ENCODE measurements at places on chromosomes 12 and 14.

DNA sequence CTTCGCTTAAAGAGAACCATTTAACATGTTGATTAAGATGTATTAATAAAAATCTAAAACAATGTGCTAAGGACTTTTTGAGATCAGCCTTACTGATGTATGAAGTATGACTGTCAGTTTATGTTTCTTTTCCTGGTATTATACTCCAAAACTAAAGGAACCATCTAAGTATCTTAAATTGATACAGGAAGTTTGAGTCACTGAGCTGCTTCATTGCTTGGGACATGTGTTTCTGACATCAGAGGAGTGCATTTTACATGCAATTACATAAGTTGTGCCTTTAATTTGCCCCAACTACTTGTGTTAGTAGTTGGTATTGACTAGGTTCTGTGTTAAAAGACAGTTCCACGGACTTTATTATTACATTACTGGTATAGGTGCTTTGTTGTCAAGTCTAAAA, 50.9 kb downstream of the PROX2 start:
- DNase-seq = no peak

GRCh38 chr12:123843912-123844748, 82.0 kb downstream of the DNAH10 start:
- no peak for DNase-seq

GRCh38 chr12:8676651-8677050, 14.0 kb upstream of the MFAP5 start:
- no peak for DNase-seq

GRCh38 chr14:21023817-21024584, 860 bp downstream of the NDRG2 start:
- peak; percentile 74 for DNase-seq

- DNase-seq = no peak
Observed at GRCh38 chr12:132308853-132309595, 20.4 kb downstream of the GALNT9 start.

DNA sequence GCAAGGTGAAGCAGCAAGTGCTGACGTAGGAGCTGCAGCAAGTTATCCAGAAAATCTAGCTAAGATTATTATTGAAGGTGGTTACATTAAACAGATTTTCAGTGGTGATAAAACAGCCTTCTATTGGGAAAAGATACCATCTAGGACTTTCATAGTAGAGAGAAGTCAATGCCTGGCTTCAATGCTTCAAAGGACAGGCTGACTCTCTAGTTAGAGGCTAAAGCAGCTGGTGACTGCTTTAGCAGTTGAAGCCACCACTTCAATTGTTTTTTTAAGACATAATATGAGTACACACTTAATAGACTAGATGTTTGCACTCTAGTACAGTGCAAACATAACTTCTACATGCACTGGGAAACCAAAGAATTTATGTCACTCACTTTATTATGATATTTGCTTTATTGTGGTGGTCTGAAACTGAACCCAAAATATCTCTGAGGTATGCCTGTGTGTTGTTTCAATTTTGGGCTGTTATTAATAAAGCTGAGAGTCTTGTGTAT, 1026.9 kb upstream of the FOXG1 start:
- DNase-seq = no peak

DNA sequence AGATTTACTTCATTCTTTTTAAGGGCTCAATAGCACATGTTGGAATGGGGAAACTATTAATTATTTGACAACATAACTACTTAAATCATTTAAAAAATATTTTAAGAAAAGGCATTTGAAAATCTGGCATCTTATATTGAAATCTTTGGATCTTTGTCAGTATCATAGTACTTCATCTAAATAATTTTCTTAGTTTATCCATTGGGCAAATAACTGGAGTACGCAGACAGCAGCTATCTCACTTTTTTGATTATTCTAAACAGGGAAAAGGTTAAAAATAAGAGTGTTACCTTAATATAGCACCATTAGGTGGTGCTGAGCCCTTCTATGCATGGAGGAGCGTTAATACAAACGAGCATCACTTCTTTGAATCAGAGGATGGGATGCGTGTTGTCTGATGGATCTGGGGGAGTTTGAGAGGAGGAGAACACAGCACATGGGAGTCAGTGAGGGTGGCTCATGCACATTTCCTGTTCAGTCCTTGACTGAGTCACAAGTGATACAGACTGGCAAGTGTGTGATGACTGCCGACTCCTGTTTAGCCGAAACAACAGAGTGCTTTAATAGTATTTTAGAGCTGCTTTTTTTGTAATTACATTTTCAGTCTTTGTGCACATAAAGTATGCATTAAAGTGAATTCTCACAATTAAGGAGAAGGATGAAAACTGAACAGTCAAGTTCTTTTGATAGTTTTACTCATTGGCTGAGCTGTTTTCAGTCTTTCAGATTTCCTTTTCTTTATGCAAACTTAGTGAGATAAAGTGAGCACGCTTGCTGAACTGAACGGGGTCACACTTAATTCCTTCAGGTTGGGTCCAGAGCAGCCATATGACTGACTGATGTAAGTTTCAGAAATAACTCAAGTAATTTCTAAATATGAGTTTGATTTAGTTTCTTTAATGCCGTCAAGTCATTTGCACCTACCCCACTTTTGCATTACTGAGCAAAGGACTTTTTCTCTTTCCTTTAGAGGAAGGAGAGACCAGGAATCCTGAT, 92.7 kb downstream of the DIP2B start:
- no peak for DNase-seq

Measured in suprapubic skin (tissue), 4 donors.